Fibroblast of skin of right biceps (primary cell): ENCODE measurements at places on chromosomes 7 and 10.

DNA sequence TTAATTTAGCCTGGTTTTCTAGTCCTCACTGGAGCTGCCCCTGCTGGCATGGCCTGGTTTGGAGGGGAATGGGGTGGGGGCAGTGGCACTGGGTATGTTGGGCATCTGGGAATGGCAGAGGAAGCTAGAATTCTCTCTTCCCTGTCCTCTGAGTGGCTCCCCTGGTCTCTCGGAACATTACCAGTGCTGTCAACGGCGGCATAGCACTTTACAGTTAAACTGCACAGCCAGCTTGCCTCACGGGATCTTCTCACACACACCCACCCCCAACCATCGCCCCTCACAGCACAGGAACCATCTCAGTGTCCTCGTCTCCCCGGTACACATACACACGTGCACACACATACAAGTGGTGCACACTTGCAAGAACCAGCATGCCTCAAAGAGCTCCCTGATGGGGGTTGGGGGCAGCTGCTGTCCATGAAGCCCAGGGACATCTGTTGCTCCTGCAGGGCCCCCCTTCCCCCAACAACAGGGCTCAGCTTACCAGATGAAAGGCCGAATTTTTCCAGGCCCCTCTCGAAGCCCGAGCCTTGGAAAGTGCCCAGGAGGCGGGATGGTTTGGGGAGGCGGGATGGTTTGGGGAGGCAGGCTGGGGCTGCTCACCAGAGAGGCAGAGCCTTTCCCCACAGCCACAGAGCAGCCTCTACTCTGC lies 41.0 kb downstream of the TSPAN15 start:
- DNase-seq, result no peak

GRCh38 chr10:127276794-127277462 lies 80.5 kb upstream of the INSYN2A start:
- DNase-seq, result no peak

DNA sequence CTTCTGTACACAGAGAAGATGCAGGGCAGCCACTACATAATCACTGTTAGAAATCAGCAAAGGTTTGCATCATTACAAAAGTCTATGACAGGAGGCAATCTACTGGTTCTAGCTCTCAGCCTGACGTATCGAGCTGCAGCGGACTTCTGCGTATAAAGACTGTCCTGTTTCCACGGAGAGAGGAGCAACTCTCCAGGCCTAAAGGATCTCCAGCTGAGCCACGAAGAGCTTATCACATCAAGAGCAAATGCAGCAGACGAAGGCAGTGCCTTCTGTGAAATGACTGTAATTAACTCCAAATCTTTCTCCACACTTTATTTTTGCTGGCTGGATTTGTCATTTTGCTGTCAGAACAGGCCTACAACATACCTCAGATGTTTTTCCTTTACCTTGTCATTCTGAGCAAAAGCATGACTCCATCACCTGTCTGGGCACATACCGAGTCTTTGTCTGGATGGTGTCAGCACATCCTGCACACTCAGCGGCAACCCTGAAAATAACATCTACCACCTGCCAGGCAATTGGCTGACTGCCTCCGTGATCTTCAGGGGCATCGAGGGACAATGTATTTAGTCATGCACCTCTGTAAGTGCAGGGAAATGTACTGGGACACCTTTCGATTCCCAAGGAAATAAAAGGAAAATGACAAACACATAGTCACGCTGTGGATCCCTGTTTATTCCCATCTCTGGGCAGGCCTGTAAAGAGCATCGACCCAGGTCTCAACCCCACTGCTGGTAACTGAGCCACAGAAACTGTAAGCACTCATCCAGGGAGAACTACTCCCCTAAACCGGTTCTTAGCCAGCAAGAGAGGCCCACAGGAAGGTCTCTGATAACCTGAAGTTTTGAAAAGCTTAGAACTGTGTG lies 26.3 kb upstream of the SH3PXD2A start:
- DNase-seq, result no peak

GRCh38 chr10:126407831-126408230 lies 19.6 kb upstream of the ADAM12 start:
- DNase-seq, result no peak

GRCh38 chr10:89175816-89176215 lies 31.3 kb downstream of the CH25H start:
- peak; percentile 58 for DNase-seq

DNA sequence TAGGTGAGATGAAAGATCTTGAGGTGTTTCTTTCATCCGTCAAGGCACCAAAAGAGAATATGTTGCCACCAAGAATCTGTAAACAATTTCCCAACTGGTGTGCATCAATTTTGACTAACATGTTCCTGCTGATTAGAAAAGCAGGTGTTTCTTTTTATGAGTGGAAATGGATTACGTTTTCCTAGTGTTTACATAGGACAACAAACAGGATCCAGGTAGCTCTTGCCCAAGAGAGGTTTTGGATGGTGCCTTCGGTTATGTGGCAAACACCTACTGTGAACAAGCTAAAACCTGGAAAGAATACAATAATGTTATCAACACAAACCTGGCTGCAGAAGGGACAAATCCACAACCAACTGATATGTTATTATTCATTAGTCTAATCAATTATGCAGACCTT lies 53.6 kb upstream of the WNT16 start:
- DNase-seq, result no peak

- peak; percentile 35 for DNase-seq
These were observed 15.5 kb upstream of the CRTAC1 start for GRCh38 chr10:98045785-98046389.
